ENCODE measurements at places on chromosomes 6 and 20.

DNA sequence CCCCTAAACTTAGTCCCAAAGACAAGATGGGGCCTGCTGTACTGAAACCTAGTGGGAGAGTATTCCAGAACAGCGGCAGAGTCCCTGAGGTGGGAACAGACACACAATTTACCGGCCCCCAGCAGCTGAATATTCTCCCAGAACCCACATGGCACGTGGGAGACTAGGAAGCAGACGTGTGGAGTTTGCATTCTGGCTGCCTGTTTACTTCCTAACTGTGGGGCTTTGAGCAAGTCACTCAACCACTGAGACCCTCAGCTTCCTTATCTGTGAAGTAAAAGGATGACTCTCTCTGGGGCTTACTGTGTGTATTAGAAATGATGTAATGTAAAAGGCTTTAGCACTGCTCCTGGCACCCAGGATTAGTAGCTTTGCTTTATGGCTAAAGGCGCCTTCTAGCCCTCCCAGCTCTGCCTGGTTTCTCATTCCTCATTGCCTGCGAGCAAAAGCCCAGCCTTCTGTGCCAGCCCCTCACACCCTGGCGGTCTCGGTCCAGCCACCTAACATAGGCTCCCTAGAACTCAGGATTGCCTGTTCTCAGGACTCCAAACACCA is 353.1 kb downstream of the CDC5L start:
- DNase-seq: no peak

DNA sequence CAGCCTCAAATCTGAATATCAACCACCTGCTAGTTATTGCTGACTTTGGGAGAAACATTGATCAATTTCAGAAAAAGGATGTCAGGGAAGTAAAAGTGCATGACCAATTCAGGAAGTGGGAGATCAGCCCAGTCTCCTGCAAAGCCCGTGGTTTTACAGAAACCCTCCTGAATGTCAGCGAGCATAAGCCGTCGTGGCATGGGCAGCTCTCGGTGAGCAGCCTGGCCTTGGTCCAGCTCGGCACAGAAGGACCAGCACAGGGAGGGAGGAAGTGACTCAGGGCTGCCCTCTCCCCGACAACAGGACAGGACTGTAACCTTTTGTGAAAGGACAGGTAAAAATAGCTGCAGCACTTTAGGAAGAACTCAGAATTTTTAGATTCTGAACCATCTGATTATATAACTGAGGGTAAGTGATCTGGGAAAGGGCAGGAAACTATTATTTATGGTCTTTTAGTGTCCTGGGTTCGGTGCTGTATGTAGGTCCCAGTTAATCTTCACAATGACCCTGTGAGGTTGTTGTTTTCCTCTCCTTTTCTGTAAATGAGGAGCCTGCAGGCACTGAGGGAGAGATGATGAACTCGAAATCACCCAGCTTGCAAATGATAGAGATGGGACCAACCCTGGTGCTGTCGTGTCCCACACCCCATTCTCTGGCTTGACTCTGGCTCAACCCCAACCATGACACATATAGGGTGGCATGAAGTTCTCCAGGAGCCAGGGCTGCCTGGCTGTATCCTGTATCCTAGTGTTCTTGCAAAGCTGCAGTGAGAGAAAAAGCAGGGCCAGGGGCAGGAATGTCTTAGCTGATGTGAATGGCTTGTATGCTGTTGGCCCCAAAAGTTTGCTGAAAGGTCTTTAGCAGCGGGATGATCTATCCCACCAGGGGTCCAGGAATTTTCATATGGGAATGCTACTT is 37.6 kb downstream of the NRN1 start:
- no peak for DNase-seq

GRCh38 chr6:36613200-36613995 is 19.2 kb downstream of the SRSF3 start:
- no peak for DNase-seq

DNA sequence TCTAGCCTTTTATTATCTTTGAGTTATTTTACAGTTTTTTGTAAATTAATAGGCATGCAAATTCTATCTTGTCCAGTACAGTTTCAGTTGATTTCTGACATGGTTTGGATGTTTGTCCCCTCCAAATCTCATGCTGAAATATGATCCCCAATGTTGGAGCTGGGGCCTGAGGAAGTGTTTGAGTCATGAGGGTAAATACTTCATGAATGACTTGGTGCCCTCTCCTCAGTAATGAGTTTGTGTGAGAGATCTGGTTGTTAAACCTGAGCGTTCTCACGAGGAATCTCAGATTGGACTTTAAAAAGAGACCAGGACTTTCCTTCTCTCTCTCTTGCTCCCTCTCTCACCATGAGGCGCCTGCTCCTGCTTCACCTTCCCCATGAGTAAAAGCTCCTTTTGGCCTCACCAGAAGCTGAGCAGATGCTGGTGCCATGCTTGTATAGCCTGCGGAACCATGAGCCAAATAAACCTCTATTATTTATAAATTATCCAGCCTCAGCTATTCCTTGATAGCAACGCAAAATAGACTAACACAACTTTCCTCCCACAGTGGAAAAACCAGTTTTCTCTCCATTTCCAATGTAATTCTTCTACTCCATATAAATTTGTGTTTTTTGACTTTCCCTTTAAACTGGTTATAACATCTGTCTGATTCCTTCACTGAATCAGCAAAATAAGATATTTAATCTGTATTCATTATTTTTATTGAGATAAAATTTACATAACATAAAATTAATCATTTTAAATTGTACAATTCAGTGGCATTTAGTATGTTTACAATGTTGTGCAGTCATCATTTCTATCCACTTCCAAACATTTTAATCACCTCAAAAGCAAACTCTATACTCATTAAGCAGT is 78.7 kb upstream of the PRSS16 start:
- DNase-seq: no peak

DNA sequence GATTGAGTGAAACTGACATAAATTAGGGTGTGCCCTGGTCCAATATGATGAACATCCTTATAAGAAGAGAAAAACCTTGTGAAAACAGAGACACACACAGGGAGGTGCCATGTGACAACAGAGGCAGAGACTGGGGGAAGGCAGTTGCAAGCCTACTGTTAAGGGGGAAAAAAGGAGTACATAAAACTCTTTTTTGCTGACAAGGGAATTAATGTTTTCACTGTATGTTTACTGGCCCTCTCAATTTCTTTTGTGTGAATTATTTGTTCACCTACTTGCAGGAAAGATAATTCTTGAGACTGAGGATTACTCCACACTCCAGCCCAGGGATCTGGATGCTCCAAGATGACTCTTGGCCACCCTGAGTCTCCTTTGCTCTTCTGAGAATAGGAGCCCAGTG is 12.1 kb upstream of the NRSN1 start:
- DNase-seq: no peak

DNA sequence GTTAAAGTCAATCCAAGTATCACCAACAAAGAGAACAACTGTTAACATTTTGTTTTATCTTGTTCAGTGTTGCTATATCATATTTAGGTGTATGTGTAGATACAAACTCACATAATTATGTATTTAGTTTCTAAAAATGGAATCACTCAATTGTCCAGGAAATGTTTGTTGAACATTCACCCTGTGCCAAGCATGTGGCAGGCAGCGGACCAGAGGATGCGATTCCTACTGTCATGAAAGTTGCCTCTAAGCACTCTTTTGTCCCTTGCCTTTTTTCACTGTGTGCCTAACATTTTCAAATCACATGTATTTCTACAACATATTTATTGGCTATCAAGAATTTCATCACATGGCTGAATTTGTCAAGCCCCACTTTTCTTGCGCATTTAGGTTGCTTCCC is 16.9 kb upstream of the TGM2 start:
- DNase-seq: no peak

DNA sequence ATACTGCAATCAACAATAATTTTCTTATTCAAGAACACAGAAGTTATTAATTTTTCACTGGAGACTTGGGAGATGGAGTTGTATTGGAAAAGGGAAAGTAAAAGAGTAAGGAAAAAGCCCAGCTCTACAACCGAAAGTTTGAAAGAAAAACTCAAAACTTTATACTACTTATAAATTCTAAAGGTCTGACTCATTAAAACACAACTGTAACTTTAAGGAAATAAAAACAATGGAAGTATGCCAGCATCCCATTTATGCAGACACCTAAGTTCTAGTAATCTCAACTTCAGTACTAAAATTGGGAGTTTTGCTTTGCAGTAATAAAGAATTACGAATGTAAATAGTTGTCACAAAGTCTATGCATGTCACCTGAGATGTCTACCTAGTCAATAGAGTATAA is 80.6 kb downstream of the IRAK1BP1 start:
- DNase-seq: no peak

DNA sequence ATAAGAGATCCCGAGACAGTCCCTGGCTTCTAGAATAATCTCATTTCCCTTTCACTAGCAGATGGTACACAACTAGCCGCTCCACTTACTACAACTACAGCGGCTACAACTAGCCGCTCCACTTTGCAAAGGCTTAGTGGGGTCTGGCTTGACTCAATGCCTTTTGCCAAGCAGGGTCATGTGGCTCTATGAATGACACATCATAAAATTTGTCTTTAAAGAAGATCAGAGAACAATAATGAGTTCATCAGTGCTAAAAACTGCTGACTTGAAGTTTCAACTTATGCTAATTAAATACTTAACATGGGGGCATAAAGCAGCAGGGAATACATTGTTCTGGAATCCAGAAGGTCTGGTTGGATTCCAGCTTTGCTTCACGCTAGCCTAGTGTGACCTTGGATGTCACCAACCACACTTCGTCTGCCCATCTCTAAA is 2.0 kb upstream of the MICAL1 start:
- no peak for DNase-seq

DNA sequence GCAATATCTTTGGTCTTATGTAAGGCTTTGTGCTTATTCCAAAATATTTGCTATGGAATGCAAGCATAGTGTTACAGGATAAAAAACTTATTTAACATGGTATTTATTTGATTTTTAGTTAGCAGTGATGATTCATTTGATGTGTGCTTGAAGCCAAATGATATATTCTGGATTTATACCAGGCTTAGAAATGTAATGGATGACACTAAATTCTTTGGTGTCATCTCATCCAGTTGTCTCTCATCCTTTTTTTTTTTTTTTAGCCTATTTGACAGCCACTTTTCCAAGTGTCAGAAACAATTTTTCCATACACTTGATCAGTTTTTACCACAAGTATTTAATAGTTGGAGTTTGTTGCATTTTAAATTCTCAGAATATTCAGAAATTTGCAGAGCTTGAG is 515.3 kb downstream of the CDKAL1 start:
- DNase-seq: no peak

DNA sequence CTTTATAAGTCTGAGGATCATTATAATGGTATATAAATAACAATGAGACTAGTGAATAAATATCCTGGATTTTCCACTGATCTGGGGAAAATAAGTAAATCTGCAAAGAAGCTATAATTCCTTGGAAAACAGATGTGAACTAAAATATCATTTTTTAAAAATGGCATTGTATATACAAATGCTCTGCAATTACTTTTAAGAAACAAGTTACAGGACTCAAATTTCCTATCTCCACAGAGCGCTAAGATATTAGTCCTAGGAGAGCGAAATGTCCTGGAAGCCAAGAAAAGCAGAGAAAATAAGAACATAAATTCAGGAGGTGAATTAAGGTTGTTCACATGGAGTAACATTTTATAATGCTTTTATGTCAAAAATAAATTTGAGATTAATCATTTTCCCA is 61.3 kb downstream of the PRKN start:
- DNase-seq: no peak

All from stimulated activated CD8-positive, alpha-beta memory T cell treated with anti-CD3 and anti-CD28 coated beads, Interleukin-4, amount 100 ng/mL, for 4 hours (primary cell).